ENCODE measurements at places on chromosomes 5 and 9.

DNA sequence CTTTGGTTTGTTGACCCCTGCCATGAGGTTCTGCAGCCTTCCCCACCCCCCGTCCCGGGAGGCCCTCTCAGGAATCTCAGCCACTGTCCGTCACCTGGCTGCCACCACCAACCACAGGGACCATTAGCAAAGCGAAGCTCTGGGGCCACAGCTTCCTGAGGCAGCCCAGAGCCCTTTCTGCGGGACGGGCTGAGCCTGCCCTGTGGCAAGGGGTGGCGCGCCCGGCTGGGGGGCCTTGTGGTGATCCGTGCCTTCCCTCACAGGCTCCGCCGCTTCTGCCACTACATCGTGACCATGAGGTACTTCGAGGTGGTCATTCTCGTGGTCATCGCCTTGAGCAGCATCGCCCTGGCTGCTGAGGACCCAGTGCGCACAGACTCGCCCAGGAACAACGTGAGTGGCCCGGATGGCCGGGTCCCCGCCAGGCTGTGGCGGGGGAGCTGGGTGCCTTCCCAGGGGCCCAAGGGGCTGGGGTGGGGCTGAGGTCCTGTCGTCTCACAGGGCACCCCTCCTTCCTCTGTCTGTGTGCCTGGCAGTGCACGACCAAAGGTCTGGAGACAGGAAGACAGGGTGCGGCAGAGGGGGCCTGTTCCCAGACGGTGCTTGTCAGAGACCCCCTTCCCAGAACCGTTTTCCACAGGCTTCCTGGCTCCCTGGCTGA, 169.2 kb downstream of the CACNA1B start:
- DNase-seq: no peak

DNA sequence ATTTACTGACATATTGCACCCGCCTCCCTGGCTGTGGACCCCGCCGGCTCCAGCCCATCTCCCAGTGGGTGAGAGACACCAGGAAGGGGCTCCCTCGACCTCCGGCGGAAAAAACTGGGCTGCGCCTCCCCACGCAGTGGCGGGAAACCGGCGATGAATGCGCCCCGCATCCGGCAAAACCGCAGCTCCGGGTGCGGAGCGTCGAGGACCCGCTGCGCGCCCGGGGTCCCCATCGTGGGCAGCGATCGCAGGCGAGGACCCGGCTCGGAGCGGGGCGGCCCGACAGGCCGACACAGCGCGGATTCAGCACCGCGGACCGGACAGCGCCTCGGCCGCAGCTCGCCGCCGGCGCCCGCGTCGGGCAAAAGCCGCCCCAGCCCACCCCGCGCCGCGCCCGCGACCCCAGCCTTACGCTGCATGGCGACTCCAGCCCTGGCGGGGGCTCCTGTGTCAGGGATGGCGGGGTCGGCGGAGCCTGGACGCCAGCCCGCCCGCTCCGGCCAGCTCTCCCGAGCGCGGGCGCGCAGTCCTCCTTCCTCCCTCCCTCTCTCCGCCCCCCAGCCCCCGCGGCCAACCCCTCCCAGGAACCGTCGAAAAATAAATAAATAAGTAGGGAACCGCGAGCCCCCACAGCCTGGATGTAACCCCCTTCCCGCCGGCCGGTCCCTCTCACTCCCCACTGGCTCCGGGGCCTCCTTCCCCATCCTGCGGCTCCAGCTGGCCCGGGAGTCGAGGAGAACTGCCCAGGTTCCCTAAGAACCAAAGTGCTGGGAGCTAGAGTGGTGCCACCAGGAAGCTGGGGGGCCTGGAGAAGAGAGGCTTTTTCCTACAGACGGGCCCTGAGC, 3.1 kb downstream of the LHX3 start:
- peak; percentile 58 for DNase-seq

DNA sequence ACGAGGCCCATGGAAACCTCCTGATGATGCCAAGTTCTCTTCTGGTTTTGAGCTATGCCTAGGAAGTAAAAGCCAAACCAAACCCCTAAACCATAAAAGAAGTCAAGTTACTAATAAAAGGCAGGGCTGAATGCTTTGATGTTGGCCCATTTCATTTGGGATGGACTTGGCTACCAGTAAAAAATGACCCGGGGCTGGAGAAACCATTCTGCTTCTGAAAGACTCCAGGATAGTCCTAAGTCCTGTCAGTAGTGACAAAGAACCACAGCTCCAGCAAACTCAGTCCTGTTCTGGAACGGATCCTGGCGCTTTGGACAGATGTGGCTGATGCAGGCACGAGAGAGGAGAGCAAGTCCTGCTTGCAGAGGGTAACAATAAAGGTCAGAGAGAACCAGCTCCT, 68.6 kb downstream of the SH3PXD2B start:
- DNase-seq: no peak

DNA sequence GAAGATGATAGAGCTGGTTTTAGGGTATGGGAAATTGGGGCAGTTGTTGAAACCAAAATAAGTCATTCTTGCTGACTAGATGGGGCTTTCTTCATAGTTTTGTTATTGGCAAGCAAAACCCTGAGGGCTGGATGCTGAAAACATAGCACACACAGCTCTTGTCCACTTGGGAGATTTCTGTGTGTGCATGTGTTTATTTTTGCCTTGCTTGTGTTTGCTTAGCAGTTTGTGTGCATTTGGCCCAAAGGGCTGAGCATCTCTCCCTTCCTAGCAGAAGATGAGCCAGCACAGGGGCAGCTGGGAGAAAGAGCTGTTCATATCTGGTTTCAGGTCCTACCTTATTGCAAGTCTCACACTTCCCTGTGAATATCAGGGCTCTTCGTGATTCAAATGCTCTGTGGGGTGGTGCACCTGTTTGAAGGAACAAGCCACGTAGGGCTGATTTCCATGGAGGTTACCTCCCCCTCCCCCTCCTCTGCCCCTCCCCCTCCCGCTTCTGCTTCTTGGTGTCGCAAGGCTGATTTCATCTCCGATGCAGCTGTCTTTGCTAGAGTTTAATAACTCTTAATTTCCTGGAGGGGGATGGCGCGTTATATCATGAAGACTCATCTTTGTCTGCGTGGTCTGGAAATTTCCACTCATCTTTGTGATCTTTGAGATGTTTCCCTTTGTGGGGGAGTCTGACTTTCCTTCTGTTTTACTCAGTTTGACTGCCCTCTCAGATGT, 296.5 kb downstream of the ARHGAP26 start:
- DNase-seq: no peak

GRCh38 chr9:21555911-21556310, 73.8 kb upstream of the IFNE start:
- no peak for DNase-seq

- no peak for DNase-seq
Observed at GRCh38 chr5:98880151-98880550, 48.7 kb downstream of the CHD1 start.

DNA sequence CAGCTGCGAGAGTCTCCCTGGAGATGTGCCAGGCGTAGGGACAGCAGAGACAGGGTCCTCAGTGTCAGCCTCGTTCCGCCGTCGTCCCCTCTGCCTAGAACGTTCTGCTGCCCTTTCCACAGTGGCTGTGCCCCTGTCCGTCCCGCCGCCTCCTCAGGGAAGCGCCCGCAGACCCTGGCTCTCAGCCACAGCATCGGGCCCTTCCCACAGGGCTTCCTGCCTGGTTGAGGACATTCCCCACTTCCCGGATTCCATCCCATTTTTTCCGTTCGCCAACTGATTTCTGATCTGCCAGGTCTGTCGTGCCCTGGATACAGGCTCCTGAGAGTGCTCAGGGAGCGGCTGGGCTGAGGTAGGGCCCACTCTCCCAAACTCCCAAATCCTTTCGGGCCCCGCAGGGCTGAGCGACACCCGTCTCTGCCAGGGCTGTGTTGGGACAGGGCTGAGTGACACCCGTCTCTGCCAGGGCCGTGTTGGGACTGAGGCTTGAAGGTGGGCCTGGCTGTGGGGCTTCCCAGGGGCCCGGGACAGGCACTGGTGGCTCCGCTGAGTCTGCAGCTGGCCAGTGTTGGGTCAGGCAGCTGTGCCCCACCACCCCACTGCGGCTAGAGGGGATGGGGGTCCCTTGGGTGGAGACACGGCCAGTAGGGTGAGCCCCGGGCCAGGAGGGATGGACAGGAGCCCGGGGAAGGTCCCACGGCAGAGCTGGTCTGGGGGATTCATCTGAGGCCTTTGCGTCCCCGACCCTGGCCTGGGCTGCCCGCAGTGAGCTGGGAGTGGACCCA, 15.9 kb downstream of the DNLZ start:
- no peak for DNase-seq

DNA sequence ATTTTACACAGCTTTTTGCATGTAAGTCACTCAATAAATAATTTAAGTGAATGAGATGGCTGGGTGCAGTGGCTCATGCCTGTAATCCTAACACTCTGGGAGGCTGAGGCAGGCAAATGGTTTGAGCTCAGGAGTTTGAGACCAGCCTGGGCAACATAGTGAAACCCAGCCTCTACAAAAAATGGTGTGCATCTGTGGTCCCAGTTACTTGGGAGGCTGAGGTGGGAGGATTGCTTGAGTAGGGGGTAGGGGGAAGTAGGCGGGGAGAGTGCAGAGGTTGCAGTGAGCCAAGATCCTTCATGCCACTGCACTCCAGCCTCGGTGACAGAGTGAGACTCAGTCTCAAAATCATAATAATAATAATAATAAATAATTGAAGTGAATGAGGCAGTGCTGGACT, 10.2 kb downstream of the KLF9 start:
- no peak for DNase-seq

DNA sequence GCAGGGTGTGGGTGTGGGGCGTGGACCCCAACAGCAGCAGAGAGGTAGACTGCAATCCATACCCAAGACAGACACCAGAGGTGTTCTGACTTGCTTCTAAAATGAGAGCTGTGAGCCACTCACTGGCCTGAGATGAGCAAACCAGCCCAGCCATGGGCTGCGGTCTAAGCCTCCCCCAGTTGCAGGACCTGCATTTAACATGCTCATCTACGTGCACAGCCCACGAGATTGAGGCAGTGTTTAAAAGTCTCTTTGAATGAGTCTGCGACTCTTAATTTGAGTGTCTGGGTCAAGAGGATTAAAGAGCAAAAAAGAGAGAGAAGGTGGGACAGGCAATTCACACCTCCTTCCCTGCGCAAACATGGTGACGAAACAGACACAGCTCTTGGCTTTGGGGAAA, 5.9 kb downstream of the SURF4 start:
- no peak for DNase-seq

GRCh38 chr5:2311851-2312250, 429.1 kb upstream of the IRX4 start:
- no peak for DNase-seq

DNA sequence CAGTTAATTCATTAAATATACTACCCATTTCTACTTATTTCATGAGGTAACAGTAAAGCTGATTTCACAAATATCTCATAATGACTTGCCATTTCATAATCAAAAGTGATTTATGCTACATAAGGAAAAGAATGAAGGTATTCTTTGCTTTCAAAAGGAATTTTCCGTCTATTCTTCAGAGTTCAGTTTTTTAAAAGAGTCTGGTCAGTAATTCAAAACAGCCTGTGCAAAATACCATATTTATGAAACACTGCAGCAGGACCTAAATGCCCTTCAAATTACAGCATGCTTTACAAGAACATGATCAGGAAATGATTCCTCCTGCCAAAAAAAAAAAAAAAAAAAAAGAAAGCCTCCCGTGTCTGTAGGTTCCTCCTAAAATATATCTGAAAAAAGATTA, 154.7 kb downstream of the KIAA0825 start:
- DNase-seq: peak; percentile 56

DNA sequence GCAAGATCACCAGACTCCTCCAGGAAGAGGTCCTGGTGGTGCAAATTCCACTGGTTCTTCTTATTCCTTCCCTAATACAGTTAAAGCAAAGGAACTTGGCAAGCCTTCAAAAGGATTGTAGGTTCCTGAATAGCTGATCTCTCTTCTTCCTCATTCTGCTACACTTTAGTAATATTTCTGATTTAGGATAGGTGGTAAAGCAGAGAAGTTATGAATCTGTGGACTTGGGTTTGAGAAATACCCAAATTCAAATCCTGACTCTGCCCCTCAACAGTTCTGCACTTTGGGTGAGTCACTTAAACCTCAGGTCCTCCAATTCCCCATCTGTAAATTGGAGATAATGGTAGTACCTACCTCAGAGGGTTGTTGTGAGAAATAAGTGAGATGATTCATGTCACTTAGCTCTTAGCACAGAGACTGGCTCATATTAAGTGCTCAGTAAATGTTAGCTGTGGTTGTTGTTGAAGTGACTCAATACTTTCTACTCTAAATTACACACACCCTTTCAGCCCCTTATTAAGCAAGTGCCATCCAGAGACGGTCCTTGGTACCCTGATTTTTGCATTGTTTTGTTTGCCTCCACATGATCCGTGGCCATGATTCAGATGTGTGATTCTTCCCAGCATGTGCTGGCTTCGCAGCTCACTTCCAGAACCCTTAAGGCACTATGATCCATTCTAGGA, 5.2 kb downstream of the SH3RF2 start:
- no peak for DNase-seq

DNA sequence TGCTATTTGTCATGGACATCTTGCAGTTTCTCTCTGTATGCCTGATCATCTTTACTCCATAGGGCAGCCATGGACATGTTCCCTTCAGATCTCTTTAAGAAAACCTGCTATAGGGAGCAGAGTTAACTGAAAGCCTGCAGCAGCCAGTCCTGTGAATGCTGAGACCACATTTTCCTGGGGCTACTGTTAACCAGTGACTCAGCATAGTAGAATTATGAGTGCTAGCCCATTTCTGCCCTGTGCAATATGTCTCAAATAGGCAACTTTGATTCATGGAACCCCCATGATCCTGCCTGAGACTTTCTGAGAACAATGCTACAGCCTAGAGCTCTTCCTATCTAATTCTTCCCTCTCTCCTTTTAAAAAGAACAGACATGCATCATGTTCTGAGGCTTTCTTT, 624.2 kb downstream of the CHSY3 start:
- DNase-seq: peak; percentile 41

GRCh38 chr9:135865531-135865930, 41.8 kb downstream of the CAMSAP1 start:
- DNase-seq: no peak

DNA sequence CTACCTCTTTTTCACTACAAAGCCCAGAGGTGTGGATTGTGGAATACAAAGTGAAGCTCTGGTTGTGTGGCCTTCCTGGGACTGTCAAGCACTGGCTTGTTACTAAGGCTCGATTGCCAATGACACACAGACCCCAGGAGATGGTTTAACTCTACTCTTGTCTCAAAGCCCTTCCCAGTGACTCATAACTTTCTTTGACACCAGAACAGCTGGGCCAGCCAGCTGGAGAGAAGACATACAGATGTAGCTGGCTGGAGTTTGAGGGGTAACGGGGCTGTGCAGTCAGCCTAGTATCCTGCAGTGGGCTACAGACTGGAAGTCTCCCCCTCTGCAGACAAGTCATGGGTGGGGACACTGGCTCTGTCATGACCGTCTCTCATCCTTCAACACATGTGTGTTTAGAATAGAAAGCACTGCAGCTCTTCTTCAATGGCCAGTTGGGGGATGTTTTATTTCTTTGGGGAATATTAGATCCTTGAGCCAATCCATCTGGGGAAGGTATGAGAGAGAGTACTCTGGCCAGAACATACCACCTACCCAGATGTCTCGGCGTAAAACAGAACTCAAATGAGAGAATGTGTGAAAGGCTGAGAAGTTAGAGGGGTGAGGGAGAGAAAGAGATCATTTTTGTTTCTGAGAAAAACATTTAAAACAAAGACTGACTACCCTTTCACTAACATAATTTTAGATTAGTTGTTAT, 53.3 kb downstream of the SEMA6A start:
- no peak for DNase-seq

- DNase-seq: peak; percentile 34
Observed at GRCh38 chr9:75186767-75187380, 98.6 kb downstream of the OSTF1 start.

- no peak for DNase-seq
Observed at GRCh38 chr5:178399701-178400095, 167.1 kb upstream of the PHYKPL start.
